ENCODE measurements at places on chromosomes 3 and 15.

GRCh38 chr3:71042759-71043158 lies 540.8 kb downstream of the FOXP1 start:
- no peak for DNase-seq

- DNase-seq = no peak
Observed at GRCh38 chr3:137084586-137084985, 126.8 kb downstream of the IL20RB start.

DNA sequence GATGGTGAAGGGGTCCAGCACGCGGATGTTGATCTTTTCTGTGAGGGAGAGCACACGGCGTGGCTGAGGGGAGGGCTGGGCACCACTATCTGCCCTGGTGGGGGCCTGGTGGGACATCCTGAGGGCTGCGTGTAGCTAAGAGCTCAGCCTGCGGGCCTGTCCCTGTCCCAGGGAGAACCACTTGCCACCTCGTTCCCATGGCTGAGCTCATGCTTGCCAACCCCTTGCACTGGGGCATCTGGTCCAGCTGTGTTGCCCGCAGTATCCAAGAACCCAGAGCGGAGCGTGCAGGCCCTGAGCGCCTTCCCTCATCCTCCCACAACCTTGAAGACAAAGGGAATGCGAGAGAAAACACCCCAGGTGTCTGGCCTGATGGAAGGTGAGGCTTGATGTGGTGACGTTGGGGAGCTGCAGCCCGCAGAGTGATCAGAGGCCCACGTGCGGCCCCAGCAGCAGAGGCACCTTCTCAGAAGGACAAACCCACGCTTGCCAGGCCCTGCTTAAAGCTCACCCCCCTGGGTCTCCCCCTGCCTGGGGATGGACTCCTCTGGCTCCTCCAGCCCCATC lies 28.9 kb downstream of the TKT start:
- DNase-seq = no peak

DNA sequence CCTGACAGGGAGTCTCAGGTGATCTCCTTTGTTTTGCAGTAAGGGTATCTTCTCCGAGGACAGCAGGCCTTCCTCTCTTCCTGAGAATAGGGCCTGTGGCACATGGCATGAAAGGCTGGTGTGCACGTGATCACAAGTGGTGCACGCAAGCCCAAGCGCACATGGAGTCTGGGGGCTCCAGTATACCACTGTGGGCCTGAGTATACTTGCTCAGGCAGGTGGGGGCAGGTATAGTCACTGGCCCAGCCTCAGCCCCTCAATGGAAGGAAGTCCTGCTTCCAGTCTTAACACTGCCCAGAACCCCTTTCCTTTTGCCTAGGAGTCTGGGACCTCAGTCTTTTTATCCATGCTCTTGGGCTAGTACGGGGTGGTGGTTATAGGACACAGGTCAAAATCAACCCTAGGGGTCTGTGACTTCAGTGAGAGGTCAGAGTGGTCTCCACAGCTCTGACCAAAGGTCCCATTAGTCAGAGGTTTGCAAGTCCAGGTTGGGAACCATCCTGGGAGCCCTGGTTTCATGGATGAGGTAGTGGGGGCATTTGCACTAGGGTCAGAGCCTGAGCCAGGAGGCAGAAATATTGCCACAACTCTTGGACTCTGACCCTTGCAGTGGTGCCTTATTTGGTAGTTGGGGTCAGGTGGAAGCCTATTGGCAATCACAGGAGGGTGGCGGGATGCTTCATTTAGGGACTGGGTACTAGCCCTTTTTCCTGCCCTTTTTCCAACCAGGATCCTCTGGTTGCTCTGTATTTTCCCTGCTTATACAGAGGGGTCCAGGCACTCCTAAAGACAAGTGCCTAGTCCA lies 823 bp upstream of the CCDC71 start:
- DNase-seq = no peak

GRCh38 chr15:75227663-75228280 lies 26.1 kb downstream of the C15orf39 start:
- no peak for DNase-seq

- no peak for DNase-seq
Observed at GRCh38 chr15:48806151-48806550, 4.7 kb downstream of the CEP152 start.

DNA sequence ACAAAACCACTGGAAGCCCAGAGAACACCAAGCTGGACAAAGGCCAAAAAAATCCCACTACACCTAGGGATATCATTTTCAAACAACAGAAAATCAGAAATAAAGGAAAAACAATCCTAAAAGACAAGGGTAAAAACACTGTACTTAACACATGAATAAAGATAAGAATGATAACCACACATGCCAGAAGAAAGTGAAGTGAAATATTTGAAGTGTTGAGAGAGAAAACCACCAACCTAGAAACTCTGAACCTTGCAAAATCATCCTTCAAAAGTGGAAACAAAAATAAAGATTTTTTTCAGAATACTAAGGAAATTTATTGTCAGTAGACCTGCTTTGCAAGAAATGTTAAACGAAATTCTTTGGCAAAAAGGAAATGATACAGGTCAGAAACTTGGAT lies 45.1 kb downstream of the KPNA1 start:
- DNase-seq = no peak

- no peak for DNase-seq
Observed at GRCh38 chr3:41574900-41575299, 375.6 kb downstream of the CTNNB1 start.

GRCh38 chr3:37752649-37753025 lies 109.0 kb upstream of the CTDSPL start:
- DNase-seq = no peak

- DNase-seq = no peak
Observed at GRCh38 chr3:65026151-65026550, 338.4 kb upstream of the ADAMTS9 start.

GRCh38 chr3:195441992-195442572 lies 738 bp downstream of the ACAP2 start:
- DNase-seq = peak; percentile 37

- DNase-seq = no peak
Observed at GRCh38 chr3:165754219-165755007, 82.8 kb downstream of the BCHE start.

DNA sequence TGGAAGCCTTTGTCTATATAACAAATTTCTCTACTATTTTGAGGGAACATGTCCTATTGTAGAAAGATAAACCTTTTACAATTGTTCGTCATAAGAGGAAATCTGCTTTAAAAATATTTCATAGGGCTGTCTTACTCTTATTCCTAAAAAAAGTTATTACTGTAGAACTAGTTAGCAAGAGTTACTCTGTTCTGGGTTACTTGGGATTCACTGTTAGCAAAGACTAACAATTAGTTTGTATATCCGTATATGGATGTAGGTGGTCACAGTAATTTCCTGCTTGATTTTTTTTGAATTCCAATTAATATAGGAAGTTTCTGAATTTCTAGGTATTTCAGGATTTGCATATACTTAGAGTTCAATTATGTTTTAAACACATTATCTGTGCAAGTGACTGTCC lies 413.5 kb downstream of the RBMS3 start:
- DNase-seq = no peak

GRCh38 chr15:33461671-33462070 lies 150.9 kb downstream of the RYR3 start:
- no peak for DNase-seq

DNA sequence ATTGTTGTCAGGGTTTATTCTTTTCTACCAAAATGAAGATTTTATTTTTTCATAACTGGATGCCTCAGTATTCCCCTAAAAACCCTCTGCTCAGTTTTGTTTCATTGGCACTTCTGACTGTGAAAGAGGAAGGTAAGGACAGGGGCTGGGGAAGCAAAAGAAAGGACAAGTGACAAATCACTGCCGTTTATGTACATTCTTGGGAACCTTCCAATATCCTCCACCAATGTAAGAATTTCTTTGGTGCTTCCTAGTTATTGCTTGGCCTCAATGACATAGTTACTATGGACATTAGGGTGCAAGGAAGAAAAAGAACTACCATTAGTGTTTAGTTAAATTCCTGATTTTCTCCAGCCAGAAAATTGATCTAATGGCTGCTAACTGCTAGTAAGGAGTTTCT lies 131.0 kb upstream of the C15orf61 start:
- no peak for DNase-seq

DNA sequence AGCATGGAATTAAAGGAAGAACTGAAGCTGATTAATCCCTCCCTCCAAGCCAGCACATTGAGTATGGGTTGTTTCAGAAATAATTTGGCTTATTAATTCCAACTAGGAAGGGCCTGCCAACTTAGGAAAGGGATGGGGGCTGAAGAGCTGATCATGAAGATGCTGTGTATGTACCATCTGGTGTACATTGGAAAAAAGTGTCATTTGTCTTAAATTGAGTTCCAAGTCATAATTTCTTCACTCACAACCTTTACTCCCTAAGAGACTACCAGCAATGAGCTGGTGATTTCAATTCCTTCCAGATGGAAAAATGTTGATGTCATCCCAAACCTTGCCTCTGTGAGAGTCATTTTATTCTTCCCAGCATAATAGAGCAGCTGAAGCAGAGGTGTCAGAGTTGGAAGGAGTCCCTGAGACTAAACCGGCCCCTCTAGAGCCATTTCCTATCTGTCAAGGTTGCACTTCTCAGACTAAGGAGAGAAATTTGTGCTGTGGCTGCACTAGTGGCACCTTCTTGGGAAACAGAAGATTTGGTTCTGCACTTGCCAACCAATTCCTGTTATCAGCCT lies 79.4 kb downstream of the GTPBP8 start:
- DNase-seq = no peak

Measured in activated CD8-positive, alpha-beta memory T cell treated with anti-CD3 and anti-CD28 coated beads, Interleukin-2, amount 50 U/mL, for 4 hours (primary cell).